ENCODE measurements at places on chromosomes 4 and X. TPM values are rescaled to one million over a fixed set of nuclear protein-coding genes. Genes with fewer than 3 reads are reported as not detected.

- no peak for DNase-seq
- no peak overlapping the region for H3K4me3 ChIP-seq
- H3K27ac ChIP-seq, result no peak overlapping the region
- no peaks in the 10 kb centered on the region for H3K27me3 ChIP-seq
- H3K36me3 ChIP-seq, result no peaks in the 10 kb centered on the region
Observed at GRCh38 chr4:143260750-143261149, 75.9 kb upstream of the GAB1 start.

- no peak for DNase-seq
- no peaks in the 10 kb centered on the region for H3K27me3 ChIP-seq
- no peaks in the 10 kb centered on the region for H3K4me1 ChIP-seq
Observed at GRCh38 chr4:42197341-42197740, 44.9 kb upstream of the BEND4 start.

GRCh38 chr4:145301386-145302080, 121.1 kb upstream of the OTUD4 start:
- H3K4me3 ChIP-seq, result no peak overlapping the region
- no peak overlapping the region for H3K27ac ChIP-seq
- H3K27me3 ChIP-seq, result no peaks in the 10 kb centered on the region
- no peak for DNase-seq
- no peaks in the 10 kb centered on the region for H3K36me3 ChIP-seq
- H3K4me1 ChIP-seq, result no peaks in the 10 kb centered on the region

- no peak for DNase-seq
- H3K4me1 ChIP-seq, result no peaks in the 10 kb centered on the region
- no peaks in the 10 kb centered on the region for H3K27me3 ChIP-seq
- no peak overlapping the region for H3K27ac ChIP-seq
- no peak overlapping the region for H3K4me3 ChIP-seq
- no peaks in the 10 kb centered on the region for H3K36me3 ChIP-seq
Observed at GRCh38 chr4:92455951-92456350, 152.2 kb downstream of the GRID2 start.

GRCh38 chrX:115226929-115227328, 7.0 kb downstream of the LRCH2 start:
- DNase-seq, result peak; percentile 2
- no peaks in the 10 kb centered on the region for H3K27me3 ChIP-seq
- H3K4me1 ChIP-seq, result no peaks in the 10 kb centered on the region
- H3K36me3 ChIP-seq, result no peaks in the 10 kb centered on the region
- H3K27ac ChIP-seq, result no peak overlapping the region

The BRS3 gene
- total RNA-seq, result not detected

The ERVMER34-1 gene
- total RNA-seq, result not detected

Measured in CD4-positive, CD25-positive, alpha-beta regulatory T cell (primary cell).